ENCODE measurements at places on chromosomes 6 and 20.

- DNase-seq: no peak
Observed at GRCh38 chr6:163533443-163533842, 118.9 kb downstream of the QKI start.

DNA sequence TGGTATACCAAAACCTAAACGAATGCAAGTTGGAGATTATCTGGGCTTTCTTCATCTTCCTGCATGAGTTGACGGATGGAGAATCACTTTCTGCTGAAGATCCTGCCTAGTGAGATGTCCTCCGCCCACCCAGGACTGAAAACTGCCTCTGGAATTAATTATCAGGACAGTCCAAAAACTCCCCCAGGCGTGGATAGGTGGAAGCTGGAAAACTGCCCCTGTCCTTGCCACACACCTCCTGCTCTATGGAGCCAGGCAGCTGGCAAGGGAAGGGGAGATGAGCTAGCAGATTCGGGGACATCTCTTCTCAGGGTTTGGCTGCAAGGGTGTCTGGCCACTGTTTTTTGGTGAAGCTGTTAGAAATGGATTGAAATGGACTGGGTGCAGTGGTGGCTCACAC is 89.3 kb upstream of the ZNFX1 start:
- DNase-seq: no peak

- DNase-seq: peak; percentile 69
Observed at GRCh38 chr6:13044390-13044789, 283.9 kb downstream of the TBC1D7 start.

- DNase-seq: no peak
Observed at GRCh38 chr6:132210886-132211563, 190.2 kb downstream of the MOXD1 start.

- DNase-seq: no peak
Observed at GRCh38 chr6:42774201-42774600, 7.7 kb upstream of the BICRAL start.

DNA sequence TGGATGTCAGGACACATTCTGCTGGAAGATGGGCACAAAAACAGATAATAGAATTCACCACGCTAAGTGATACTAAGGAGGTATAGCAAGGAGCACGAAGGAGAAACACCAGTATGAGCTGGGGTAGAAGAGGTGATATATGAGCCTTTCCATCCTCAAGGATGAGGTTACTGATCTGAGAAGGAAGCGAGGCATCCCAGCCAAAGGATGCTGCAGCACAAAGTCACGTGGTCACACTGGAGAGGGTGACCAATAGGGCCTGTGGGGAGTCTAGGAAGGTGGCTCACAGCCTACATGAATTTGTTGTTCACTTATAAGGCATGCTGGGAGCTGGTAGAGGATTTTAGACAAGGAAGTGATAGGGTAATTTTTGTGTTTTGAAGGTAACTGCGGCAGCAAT is 1.4 kb downstream of the GINS1 start:
- no peak for DNase-seq

DNA sequence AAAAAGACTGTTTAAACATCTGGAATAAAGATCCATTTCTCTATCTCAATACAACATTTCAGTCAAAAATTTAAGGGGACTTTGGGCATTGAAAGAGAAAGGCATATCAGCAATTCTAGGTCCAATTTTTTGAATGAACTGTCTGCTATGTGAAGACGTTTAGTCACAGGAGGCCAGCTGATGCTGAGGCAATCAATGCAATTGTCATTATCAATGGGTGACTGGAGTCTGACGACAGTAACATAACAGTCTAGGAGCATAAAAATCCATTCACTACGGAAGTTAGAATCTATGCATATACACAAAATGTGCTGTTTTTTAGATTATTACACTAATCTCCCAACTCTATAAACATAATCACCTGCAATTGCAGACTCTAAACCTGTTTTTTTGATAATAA is 37.8 kb downstream of the TENT5A start:
- no peak for DNase-seq

DNA sequence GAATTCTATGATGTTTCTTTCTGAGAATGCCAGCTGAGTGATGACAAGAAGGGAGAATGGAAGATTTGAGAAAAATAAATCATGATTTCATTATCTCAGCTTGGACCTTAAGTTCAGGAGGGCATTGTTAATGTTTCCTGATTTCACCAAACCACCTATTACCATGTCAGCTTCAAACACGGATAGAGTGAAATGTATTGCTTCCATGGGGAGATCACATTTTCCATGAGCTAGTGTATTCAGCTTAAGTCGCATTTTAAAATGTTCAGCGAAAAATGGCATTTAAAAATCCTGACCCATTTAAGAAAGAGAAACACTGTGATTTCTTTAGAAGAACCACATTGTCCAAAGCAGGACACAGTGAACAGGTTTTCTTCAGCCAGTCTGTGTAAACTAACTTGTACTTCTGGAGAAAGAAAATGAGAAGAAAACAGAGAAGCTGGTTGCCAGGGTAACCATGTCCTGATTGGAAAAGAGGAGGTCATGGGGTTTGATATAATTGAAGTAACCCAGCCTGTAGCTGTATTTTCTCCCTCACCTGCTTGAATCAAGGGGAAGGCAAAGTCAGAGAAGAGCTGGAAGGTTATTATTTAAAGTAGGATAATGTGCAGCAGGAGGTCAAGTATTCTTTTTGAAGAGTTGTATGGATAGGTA is 684.1 kb upstream of the NRSN1 start:
- no peak for DNase-seq

DNA sequence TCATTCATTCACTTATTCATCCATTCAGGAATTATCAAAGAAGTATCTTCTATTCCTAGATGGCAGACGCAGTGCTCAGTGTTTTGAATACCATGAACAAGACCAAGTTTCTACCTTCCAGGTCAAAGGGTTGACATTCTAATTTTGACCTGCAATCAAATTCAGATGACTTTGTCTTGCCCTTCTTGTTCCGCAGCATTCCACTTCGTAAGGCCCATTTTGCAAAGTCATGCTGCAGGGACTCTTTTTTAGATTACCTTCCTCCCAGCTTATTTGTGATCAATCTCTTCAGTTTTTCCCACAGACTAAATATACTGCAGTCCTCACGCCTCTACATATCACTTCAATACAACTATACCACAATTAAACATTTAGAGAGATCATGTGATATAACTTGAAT is 7.1 kb upstream of the TAAR1 start:
- DNase-seq: peak; percentile 61

DNA sequence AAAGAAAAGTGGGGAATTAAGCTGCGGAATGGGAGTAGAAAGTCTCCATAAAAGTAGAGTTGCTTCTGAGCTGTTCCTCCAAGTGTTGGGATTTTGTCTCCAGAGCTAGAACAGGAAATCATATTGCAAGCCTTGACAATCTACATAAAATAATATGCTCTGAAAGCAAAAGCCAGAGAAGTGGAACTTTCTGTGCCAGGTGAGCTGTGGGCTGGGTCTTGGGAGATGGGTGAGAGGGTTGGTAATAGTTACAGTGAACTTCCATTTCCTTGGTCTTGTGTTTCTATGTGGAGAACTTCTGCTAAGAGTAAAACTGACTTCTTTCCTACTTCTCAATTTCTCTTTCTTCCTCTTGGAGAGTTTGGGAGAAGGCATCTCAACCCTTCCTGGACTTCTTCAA is 6.3 kb upstream of the HMGN4 start:
- no peak for DNase-seq

GRCh38 chr20:46872328-46873211 is 22.1 kb upstream of the EYA2 start:
- no peak for DNase-seq

- DNase-seq: no peak
Observed at GRCh38 chr20:31708736-31709534, 13.7 kb downstream of the BCL2L1 start.

GRCh38 chr6:137866200-137866913 is 702 bp upstream of the TNFAIP3 start:
- no peak for DNase-seq

- DNase-seq: peak; percentile 23
Observed at GRCh38 chr6:169869301-169869700, 117.9 kb downstream of the ERMARD start.

DNA sequence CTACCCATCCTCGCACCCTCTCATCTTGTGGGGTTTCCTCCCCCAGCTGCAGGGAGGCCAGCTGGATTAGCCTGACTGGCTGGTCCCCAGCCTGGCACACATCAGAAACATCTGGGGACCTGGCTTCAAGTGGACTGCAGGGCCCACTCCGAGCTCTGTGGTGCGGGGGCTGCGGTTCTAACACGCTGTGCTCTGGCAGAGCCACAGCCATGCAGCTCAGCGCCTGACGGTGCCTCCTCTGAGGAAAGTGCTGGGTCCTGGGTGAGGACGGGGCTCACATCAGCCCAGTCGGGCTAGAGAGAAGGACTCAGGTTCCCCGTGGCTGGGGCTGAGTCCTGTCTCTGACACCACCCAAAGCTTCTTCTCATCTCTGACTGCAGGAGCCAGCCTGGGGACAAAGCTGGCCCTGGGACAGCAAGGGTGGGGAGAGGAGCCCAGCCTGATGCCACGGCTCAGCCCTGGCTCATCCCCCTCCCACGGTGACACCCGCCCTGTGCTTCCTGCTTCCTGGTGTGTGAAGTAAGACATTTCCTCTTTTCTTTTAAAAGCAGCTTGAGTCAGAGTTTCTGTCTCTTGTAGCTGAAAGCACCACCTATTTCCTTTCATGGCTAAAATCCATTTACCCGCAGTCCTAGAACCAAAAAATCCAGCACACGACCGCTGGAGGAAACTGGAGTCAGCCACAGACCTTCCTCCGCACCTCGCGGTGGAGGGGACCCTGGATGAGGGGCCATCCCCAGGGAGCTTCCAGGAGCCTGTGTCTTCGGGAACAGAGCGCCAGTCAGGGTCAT is 127.4 kb upstream of the AFDN start:
- peak; percentile 81 for DNase-seq

- no peak for DNase-seq
Observed at GRCh38 chr20:61930776-61931475, 134.8 kb downstream of the TAF4 start.

DNA sequence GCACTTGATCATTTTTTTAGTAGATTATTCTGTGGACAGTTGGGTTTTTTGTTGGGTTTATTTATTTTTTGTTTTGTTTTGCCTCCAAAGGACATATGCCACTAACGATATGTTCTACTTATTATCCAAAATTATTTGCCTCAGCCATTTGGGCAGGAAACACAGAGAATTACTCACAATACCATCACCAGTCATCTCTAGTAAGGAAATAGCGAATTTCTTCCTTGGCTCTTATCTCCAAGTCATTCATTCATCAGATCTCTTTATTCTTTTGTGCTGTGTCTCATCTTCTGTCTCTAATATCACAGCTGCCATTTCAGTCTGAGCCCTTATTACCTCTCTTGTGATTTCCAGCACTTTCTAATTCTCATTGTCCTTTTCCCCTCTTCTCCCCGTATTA is 130.4 kb upstream of the SMLR1 start:
- no peak for DNase-seq

DNA sequence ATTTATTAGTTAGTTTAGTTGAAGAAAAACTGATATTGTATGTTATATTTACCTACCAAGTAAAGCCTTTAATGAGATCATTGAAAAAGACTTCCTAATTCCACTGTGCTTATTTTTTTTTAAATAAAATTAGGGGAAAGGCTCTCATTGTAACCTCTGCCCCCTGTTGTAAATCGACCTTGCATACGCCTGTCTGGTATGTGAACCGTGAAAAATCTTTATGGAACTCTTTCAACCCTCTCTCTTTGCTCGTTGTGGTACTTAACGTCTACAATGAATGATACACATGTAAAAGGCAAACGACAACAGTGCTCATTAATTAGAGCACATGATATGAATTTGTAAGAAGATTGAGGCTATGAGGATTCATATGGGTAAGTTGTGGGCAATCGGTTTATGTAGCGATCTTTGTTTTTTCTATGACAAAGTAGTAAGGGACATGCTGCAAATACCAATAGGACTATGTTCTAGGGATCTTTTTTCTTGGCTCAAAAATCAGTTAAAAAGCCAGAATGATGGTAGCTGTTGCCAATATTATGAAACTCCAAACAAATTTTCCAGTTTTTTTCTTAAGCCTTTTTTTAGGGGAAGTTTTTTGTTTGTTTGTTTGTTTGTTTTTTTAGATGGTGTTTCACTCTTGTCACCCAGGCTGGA is 119.0 kb upstream of the MCHR2 start:
- no peak for DNase-seq

- peak; percentile 43 for DNase-seq
Observed at GRCh38 chr20:32189123-32189410, 18.5 kb downstream of the PLAGL2 start.

DNA sequence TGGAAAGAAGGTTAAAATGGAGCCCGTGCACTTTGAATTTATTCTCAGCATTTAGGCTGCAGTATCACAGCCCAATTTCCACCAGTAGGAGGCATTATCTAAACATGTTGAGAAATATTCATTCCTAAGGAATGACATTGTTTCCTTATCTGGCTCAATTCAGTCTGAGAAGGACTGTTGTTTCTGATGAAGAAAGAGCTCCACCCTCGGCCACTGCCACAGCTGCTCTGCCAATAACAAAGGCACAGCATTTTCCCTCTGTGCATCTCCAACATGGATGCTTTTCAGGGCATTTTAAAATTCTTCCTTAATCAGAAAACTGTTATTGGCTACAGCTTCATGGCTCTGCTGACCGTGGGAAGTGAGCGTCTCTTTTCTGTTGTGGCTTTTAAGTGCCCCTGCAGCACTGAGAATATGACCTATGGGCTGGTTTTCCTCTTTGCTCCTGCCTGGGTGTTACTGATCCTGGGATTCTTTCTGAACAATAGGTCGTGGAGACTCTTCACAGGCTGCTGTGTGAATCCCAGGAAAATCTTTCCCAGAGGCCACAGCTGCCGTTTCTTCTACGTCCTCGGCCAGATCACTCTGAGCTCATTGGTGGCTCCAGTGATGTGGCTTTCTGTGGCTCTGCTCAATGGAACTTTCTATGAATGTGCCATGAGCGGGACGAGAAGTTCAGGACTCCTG is at the start of gene CALHM5:
CALHM5 (plus strand) TSS at position 216 of the 687 bp plus-strand sequence; CDS start at position 274, 58 bp downstream.
- peak; percentile 73 for DNase-seq

DNA sequence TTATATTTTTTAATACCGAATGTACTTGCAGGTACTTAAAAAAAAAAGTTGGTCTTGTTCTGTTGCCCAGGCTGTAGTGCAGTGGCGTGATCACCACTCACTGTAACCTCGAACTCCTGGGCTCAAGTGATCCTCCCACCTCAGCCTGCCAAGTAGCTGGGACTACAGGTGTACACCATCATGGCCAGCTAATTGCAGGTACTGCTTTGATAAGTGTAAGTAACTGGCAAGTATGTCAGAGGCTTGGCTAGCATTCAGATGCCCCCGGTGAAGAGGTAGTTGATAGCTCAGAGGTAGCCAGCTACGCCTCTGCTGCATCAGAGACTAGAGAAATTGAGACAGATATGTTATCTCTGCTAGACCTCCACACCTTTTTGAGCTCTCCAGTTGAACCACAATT is 40.5 kb downstream of the BTBD9 start:
- no peak for DNase-seq

GRCh38 chr20:4074877-4075455 is 59.6 kb upstream of the RNF24 start:
- peak; percentile 45 for DNase-seq
